Activated CD4-positive, alpha-beta T cell treated with anti-CD3 and anti-CD28 coated beads for 48 hours (primary cell): ENCODE measurements at places on chromosomes 6 and 20.
A peak's percentile ranks its signal among the peaks of the same experiment; 100 is the strongest.

GRCh38 chr6:79656134-79656533 lies 25.0 kb downstream of the SH3BGRL2 start:
- no peak for DNase-seq

DNA sequence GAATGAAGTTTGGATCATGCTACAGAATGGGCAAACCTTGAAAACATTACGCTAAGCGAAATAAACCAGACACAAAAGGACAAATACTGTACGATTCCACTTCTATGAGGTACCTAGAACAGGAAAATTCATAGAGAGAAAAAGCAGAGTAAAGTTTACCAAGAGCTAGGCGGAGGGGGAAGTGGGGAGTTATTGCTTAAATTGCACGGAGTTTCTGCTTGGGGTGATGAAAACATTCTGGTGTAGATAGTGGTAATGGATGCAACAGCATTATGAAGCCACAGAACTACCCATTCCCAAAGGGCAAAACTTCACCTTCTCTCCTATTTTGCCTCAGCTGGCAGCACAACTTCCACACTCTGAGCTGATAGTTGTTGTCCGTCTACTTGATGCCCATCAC lies 6.4 kb upstream of the PDYN start:
- no peak for DNase-seq

DNA sequence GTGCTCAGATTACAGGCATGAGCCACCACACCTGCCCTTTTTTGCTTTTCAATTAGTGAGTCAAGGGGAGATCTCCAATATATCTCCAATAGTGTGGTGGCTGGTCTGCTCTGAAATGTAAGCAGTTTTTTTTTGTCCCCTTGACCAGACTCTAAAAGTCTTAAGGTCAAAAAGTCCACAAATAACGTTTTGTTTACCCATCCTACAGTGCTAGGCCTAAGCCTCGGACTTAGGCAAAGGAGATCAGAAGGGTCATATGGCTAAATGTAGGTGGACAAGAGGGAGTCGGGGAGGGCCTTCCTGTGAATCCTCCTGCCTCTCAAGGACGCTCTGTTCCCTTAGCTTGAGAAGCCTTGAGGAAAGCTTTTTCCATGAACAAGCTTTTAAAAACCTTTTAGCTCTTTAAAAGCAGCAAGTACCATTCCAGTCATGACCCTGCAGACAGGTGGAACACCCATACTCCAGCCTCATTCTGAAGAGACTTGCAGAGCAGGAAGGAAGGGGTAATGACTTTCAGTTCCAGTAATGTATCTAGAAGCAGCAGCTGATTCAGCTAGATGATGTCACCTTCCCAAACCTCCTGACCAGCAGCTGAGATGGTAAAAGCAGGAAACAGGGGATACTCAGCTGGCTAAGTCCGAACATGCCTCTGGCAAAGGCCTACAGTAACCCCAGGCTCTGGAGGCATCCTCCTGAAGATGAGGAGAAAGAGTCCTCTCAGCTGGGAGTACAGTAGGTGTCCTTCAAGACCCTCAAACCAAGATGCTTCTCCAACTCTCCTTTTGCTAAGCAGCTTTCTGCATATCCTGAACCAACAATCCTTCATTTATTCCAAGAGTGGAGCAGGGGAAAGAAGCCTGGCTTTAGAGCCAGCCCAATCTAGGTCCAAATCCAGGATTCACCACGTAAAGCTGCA lies 23.6 kb downstream of the BCL2L1 start:
- DNase-seq, result no peak

- DNase-seq, result no peak
Measured at GRCh38 chr6:25016014-25016720, 80.4 kb upstream of the RIPOR2 start.

DNA sequence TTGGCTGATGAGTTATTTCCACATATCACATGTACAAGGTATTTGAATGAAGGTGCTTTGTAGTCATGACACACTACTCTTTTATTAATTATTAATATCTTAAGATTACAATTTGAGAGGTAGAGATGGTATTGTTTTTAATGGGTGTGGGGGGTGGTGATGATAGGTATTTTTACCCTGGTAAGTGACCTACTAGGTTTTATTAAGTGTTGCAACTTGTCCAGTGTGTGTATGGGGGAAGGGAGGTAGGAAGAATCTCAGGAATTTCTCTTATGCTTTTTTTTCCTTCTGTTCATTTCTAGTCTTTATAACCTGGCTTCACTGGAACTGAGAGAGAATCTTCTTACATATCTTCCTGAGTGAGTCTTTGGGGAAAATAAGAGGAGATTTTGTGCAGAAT lies 101.4 kb downstream of the LRRC1 start:
- no peak for DNase-seq

DNA sequence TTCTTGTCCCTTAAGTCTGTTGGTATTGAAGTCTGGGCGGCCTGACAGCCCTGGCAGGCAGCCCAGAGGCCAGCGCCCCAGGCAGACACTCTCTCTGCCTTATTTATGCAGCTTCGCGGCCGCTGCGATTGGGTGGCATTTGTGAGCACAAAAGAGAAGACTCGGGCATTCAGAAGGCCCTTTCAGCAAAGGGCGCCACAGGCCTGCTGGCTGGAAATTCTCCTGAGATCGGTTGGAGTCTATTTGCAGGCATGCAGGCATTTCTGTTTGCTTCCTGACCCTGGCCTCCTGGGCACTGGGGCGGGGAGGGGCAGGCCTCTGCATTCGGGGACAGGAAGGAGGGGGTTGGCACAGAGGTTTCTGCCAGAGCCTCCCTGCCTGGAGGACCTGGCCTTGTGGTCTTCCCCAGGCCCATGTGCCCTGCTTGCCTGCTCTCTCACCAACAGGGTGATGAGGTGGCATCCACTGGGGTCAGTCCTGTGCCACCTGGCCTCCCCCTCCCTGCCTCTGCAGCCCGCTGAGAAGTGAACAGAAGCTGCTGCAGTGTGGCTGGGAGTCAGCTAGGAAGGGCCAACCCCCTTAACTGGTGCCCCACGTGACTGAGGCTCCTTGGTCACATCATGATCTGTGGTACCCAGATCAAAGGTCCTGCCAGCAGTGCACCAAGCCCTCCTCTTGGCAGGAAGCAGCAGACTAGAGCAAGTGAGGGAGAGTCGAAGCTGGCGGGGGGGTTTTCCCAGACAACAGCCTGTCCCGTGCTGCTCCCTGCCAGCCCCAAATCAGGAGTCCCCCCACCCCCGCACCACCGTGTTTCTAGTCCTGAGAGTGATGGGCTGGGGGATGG lies 16.6 kb upstream of the CCDC167 start:
- peak; percentile 91 for DNase-seq

- no peak for DNase-seq
Measured at GRCh38 chr6:23524548-23524947, 601.5 kb upstream of the NRSN1 start.

- DNase-seq, result no peak
Measured at GRCh38 chr6:127938701-127939100, 37.8 kb upstream of the THEMIS start.

DNA sequence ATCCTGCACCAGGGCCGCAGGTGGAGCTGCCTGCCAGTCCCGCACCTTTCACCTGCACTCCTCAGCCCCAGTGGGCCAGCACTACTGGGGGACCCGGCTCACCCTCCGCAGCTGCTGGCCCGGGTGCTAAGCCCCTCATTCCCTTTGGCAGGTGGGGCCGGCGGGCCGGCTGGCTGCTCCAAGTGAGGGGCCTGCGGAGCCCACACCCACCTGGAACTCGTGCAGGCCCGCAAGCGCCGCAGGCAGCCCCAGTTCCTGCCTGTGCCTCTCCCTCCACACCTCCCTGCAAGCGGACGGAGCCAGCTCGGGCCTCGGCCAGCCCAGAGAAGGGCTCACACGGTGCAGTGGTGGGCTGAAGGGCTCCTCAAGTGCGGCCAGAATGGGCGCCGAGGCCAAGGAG lies 199.0 kb upstream of the HS3ST5 start:
- no peak for DNase-seq

DNA sequence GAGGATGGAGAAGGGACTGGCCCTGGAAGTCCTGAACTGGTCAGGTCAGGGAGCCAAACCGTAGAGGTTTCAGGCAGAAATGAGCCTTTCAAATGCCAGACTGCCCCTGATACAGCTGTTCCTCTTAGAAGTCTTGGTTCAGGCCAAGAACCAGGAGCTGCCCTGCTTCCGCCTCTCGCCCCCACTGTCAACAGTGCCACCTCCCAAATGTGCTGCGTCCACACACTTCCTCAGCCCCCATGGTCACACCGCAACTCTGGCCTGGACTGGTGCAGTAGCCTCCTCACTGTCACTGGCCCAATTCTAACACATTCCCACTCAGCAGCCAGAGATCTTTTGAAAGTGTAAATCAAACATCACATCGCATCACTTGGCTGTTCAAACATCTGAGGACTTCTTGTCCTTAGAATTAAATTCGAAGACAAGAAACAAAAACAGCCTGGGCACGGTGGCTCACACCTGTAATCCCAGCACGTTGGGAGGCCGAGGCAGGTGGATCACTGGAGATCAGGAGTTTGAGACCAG lies 69.7 kb downstream of the STK35 start:
- no peak for DNase-seq

- no peak for DNase-seq
Measured at GRCh38 chr20:3404402-3404801, 3.1 kb downstream of the DNAAF9 start.

GRCh38 chr20:32495217-32495565 lies 89.9 kb downstream of the NOL4L start:
- DNase-seq, result no peak

DNA sequence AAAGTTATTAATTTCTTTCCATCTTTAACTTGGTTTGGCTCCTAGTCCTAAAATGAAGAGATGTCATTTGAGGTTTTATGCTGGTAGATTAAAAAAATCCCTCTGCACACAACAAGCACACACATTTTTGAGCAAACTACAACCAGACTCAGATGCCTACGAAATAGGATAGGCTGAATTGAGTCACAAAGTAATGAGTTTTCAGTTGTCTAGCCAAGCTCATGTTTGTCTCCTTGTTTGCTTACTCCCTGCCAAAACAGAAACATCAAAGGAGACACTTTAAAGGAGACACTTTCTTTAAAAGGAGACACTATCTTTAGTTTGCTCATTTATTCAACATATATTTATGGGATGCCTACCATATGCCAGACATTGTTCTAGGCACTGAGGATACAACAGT lies 56.2 kb downstream of the TPBG start:
- no peak for DNase-seq

GRCh38 chr20:37194621-37195417 lies 15.5 kb upstream of the MROH8 start:
- DNase-seq, result no peak

- no peak for DNase-seq
Measured at GRCh38 chr20:6040958-6041807, 12.7 kb downstream of the LRRN4 start.

DNA sequence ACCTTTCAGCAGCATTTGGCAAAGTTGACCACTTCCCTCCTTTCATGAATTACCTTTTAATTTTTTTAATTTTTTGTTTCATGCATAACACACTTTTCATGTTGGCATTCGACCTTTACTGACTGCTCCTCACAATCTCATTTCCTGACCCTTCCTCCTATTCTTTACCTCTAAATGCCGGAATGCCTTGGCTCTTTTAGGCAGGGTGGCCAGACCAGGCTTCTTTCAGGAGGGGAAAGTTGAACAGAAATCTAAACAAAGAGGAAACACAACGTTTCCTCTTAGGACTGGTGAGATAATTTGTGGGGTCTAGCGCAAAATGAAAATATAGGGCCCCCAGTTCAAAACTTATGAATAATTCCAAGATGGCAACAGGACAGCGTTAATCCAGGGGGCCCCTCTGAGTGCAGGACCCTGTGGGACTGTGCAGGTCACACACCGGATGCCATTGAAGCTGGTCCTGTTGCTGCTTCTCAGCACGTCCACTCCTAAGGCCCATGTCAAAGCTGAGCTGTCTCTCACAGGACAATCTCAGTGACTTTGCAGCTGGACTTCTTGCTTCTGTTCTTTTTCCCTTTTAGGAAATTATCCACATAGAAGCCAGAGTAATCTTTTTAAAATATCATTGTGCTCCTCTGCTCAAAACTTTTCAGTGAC lies 313.8 kb downstream of the HDGFL1 start:
- no peak for DNase-seq

GRCh38 chr20:6767126-6767535 lies 355 bp upstream of the BMP2 start:
- no peak for DNase-seq

- no peak for DNase-seq
Measured at GRCh38 chr20:25733903-25734302, 37.2 kb upstream of the ZNF337 start.

- no peak for DNase-seq
Measured at GRCh38 chr20:38766071-38766470, 17.8 kb downstream of the ACTR5 start.

DNA sequence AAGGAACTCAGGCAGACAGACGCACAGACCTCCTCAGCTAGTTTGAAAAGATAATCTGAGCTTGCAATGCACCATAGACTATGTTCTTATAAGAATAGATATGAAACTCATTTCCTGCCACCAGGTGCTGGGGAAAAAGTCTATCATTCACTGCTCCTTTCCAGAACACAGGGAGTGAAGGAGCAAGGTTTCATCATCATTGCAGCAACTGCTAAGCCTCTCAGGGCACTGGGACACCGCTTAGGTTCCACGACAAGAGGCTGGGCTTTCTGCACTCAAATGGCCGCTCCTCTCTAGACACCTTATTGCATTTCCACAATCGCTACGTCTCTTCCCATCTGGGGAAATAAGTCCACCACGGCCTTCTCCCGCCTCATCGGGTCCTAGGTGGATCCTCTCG lies 418.5 kb upstream of the JARID2 start:
- DNase-seq, result no peak

DNA sequence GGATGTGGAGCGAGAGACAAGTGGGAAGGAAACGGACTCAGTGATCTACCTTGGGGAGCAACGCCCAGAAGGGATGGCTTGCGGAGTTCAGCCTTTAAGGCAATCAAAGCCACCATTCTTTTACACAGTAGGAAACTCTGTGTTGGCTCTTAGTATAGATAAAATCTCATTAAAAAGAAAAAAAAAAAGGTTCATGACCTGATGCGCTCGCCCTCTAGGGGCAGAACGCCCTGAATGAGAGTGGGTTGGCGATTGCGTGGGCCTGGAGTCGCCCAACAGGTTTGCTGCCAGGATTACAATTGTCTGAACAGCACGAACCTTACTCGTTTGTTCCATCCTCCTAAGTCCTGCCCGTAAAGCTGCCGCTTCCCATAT lies 1.2 kb downstream of the TPD52L1 start:
- DNase-seq, result peak; percentile 56

- DNase-seq, result no peak
Measured at GRCh38 chr6:118886641-118887040, 7.3 kb upstream of the ASF1A start.
